CMK (cell line): ENCODE measurements at places on chromosomes 7 and 10.

GRCh38 chr10:78502210-78502936, 468.7 kb downstream of the RPS24 start:
- DNase-seq, result no peak

- DNase-seq, result no peak
Observed at GRCh38 chr10:58967551-58968388, 208.7 kb upstream of the PHYHIPL start.

- DNase-seq, result no peak
Observed at GRCh38 chr7:40965774-40966173, 737.1 kb downstream of the INHBA start.

DNA sequence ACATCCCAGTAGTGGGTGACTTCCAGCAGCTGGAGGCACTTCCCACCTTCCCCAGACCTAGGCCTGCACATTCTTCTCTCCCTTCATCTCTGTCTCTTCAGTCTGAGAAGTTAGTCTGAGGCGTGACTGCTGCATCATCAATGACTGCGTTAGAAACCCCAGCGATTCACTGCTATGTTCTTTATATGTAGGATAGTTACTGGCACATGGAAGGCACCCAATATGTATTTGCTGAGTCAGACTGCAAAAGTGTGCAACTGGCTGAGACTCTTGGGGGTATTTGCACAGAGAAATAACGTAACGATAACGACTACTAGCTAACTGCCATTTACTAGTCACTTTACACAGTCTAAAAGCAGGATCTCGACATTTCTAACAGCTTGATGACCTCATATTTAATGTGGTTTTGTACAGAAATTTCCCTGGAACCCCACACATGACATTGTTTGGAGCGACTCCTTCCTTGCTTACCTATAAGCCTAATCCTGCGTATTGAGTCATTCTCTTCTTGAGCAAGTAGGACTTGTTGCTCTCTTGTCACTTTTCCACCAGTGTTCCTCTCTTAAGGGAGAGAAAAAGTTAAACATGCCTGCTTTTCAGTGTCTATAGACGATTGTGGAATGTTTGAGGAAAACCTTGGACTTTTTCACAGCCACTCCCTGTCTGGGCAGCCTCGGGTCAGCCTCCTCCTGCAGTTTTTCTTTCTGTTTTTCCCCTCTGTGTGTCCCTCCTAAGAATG, 45.5 kb downstream of the THNSL1 start:
- DNase-seq, result no peak

DNA sequence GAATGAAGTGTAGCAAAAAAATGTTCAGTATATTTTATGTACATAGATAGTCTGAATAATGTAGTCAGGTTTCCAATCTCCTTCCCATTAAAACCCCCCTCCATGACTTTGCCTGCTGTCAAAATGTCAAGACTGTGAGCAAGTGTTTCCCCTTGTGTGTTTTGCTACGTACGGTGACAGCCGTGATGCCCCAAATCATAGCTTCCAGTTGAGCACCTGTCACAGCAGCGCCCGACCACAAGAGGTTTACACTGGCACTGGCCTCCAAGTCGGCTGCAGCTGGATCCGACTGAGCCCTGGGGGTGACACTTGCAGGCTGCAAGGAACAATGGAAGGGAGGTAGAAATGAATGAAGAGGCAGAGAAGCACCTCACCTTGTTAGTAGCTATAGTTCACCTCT, 62.3 kb downstream of the LAMB4 start:
- DNase-seq, result no peak

GRCh38 chr7:22262538-22262937, 94.4 kb downstream of the RAPGEF5 start:
- DNase-seq, result no peak

GRCh38 chr7:116741625-116742316, 69.8 kb downstream of the MET start:
- no peak for DNase-seq

DNA sequence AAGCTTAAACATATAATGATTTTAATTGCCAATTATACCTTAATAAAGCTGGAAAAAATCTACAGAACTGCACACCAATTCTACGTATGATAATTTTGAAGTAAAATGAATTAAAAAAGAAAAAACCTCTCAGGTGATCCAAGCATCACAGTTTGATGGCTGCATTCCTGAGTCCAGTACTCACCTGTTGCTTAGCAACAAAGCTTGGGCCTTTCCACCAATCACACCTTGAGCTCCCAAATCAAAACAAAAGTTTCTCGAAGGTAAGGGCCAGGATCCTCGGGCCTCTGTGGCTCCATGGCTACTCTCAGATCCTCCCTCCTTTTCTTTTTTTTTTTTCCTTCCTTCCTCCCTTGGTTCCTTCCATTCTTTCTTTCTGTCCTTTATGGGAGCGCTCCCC, 137.2 kb upstream of the PCBD1 start:
- DNase-seq, result no peak

GRCh38 chr10:82628373-82628772, 753.4 kb downstream of the NRG3 start:
- DNase-seq, result no peak

DNA sequence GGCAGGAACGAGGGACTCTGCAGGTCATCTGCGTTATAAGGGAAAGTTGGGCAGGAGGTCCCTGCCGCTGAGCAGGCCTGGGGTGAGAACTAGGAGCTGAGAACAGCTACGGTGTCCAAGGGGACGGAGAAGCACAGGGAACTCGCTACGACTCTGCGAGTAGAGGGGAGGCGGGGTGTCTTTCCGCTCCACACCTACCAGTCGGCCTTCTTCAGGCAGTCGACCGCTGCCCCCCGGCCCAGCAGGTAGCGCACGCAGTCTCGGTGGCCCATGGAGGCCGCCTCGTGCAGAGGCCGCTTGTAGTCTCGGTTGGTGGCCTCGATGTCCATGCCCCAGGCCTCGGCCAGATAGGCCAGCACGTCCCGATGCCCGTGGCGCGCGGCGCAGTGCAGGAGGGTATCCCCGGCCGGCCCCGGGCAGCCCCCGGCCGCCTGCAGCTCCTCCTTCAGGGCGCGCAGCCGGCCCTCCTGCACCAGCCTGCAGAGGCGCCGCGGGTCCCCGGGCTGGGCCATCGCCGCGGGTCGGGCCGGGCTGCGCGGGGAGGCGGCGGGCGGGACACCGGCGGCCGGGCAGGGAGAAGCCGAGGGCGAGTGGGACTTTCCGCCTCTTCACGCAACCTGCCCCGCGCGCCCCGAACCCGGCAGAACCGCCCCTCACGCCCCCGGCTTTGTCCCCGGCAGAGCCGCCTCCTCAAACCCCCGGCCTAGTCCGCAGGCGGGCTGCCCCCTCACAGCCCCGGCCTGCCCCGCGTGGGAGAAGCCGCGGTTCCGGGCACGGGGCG, 660 bp downstream of the ANKRD16 start:
- no peak for DNase-seq

GRCh38 chr7:46047581-46047980, 126.5 kb upstream of the IGFBP3 start:
- no peak for DNase-seq
